Bronchial epithelial cell (primary cell): ENCODE measurements at places on chromosomes 6 and 20. TPM values are rescaled to one million over a fixed set of nuclear protein-coding genes. Genes with fewer than 3 reads are reported as not detected.

DNA sequence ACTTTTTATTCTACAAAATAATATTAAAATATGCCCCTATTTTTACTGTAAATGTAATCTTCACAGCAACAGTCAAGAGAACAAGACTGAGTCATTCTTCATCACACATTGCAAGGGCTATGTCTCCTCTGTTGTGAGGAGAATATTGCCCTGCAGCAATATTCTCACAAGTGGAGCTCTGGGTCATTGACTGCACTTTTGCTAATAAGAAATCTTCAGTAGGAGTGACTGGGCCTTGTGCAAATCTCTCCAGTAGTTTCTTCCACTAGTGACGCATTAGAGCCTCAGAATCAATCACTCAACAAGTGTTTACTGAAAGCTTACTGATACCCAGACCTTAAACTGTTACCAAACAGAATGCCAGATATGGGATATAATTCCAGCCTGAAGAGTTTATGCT, 49.1 kb downstream of the LAMA2 start:
- peak; percentile 99 for DNase-seq

DNA sequence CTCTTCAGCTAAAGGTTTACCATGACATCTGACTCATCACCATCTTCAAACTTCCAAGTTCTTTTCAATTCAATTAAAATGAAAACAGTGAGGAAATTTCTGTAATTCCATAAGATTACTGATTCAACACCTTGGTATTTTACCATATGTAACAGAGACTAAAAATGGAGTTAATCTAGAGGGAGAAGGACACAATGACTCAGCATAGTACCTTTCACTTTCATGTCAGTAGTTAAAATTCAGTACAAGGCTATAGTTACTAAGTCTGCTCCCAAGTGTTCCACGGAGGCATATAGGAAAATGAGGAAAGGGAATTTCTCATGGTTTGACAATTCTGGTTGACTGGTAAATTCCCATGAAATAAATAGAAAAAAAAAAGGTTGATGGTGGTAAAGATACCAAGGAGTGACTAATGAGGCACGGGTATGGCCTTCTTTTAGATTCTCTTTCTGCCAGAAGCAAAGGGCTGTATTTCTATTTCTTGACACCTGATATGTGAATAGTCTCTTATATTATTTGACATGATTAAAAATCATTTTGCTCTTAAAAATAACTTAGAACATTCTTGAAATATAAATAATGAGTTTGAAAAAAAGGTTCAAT, 526.7 kb upstream of the ADGRB3 start:
- DNase-seq: peak; percentile 90

- DNase-seq: no peak
Observed at GRCh38 chr20:16475225-16475624, 98.0 kb downstream of the KIF16B start.

- DNase-seq: no peak
Observed at GRCh38 chr20:41141153-41141815, 3.9 kb downstream of the PLCG1 start.

Gene FKBP1C
- 0.13 TPM in 1 of 2 replicates, not detected in the other for total RNA-seq

- DNase-seq: peak; percentile 68
Observed at GRCh38 chr6:27650620-27651370, 177.9 kb upstream of the ZNF184 start.

DNA sequence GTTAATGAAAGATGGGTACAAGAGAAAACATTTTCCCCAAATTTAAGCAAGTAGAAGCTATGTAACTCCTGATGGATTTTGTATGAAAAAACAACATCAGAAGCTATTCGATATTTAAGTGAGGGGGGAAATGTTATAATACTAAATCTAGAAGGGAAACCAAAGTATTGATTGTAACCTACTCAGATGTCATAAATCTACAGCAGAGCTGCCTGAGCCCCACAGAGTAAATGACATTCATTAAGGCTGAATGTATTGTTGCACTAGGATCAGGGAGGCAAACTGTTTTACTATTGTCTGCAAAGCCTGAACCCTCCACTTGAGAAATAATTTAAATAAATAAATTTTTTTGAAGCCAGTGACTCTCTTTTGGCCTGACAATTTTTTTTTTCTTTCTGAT, 19.3 kb downstream of the ANKRD6 start:
- no peak for DNase-seq

Gene CENPQ
- 1.7 and 2.4 TPM in 2 replicates for total RNA-seq

DNA sequence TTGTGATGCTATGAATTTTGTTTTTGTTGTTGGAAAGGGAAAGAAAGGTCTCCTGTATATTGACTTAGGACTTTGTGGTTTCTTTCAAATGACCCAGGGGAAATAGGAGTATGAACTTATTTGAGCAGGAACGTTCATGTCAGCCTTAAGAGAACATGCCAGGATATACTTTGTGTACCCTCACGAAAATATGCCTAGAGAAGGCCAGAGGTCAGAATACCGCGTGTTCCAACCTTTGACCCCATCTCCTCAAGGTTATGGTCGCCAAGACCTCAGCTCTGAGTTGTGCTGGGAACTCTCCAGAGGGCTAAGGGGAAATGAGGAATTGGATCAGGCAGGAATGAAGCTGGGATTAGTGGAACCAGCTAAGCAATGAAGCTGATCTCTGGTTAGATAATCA, 11.5 kb downstream of the TTLL9 start:
- no peak for DNase-seq

DNA sequence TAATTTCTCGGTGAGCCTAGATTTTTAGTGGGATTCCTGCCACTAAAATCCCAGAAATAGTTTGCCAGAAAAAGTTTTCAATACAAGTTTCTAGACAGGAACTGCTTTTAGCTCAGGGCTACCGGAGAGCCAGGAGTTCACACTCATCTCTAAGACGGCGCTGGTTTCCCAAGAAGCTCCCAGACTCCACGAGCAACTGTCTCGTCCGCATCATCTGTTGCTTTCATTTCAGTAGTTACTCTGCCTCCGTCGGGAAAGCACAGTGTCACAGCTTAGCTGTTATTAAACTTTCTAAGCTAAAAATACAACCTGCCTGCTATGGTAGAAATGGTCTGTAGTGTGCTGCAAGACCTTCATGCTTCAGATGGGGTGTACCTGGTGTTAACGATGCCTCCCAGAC, 197.3 kb upstream of the SNX9 start:
- DNase-seq: no peak

Gene OTOR
- total RNA-seq: not detected in 2 replicates

DNA sequence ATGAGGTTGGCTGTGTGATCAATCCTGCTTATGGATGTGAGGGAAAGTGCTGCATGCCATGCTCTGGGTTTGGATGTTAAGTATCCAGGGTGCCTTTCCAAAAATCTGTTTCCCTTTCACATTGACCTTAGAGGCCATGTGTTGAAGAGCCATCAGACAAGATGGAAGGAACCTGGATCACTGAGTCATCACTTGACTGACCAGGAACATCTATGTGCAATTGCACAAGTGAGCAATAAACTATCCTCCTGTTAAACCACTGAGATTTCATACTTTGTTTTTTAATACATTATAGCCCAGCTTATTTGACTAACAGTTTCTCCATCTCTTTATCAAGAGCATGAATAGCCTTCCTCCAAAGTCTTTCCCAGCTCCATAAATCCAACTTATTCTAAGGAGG, 17.8 kb upstream of the TMEM14A start:
- DNase-seq: no peak

DNA sequence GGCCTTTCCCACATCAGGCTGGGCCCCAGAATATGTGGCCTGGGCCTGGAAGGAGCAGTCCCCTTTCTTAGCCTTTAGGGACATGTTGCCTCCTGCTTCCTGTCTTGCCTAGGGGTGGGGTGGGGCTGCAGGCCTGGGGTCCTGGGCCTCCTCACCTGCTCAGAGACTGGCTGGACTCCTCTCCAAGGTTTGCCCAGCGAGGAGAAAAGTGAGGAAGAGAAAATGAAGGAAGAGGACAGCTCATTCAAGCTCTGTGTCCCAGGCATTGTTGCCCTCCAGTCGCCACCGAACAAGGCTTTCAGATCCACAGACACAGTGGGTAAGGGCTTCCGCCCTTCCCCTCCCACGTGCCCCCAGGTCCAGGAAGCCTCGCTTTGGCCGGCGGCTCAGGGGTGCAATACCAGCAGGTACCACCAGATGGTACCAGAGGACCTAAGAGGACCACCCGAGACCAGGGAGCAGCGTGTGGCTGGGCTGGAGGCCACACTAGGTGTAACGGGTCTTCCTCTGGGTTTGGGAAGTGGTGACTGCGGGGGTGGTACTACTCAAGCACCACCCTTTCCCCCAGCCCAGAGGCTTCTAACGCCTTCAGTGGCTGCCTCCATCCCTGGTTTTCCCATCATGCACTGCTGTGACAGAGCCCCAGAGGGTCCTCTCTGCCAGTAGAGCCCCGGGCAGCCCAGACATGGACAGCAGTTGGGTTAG, 5.5 kb upstream of the BAK1 start:
- peak; percentile 49 for DNase-seq

- no peak for DNase-seq
Observed at GRCh38 chr20:41483553-41483930, 116.9 kb upstream of the EMILIN3 start.

Gene PTGIS
- total RNA-seq: 0.13 and 4.7 TPM in 2 replicates

Gene OVOL2
- total RNA-seq: 27.6 and 28.5 TPM in 2 replicates

DNA sequence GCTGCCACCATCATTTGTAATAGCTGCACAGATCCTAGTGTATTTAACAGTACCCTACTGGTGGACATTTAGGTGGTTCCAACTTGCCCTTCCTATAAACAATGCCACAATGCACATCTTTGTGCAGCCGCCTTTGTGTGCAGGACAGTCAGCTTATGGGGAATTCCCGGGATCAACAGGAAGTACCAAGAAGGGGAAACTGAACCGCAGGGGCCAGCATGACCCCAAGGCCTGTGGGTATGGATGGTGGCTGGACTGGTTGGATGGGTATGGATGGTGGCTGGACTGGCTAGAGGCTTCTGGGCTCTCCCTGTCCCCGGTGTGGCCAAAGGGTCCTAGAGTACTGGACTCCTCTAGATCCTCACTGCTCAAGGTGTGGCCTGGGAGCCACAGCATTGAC, 46.7 kb downstream of the CEBPB start:
- DNase-seq: no peak

Gene SLC17A2
- total RNA-seq: not detected in 2 replicates

Gene LY6G6C
- 0.38 TPM in 1 of 2 replicates, not detected in the other for total RNA-seq

Gene POU5F1
- total RNA-seq: 0.53 and 1.3 TPM in 2 replicates

DNA sequence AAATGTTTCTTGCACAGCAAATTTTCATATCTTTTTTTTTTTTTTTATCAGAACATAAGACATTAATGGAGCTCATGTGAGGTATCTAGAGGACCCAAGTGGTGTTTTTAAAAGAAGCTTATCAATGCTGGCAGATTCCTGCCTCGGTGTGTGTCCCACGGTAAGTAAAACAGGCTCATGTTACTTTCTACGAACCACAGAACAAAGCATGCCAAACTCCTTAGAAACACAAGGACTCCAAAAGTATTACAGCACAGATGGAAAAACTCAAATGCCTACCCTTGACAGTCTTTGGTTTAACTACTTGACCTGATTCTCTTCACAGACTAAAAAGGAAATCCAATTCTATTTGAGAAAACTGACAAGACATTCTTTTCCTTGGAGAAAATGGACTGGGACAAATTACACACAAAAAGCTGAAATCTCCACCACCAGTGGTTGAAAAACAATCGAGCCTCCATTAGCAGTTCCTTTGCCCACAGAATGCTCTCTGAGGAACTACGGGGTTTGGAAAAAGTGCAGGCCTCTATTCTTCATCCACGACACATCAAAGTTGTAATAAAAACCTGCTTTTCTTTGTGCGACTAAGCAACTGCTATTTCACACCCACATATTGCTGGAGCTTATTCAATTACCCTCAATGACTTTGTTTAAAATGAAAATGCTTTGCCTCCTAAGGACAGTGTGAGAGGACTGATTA, 5.4 kb downstream of the METTL24 start:
- DNase-seq: no peak

Gene KIFC1
- 0.26 TPM in 2 replicates for total RNA-seq

- no peak for DNase-seq
Observed at GRCh38 chr6:11054722-11055121, 10.6 kb upstream of the ELOVL2 start.

Gene DEFB113
- not detected in 2 replicates for total RNA-seq

DNA sequence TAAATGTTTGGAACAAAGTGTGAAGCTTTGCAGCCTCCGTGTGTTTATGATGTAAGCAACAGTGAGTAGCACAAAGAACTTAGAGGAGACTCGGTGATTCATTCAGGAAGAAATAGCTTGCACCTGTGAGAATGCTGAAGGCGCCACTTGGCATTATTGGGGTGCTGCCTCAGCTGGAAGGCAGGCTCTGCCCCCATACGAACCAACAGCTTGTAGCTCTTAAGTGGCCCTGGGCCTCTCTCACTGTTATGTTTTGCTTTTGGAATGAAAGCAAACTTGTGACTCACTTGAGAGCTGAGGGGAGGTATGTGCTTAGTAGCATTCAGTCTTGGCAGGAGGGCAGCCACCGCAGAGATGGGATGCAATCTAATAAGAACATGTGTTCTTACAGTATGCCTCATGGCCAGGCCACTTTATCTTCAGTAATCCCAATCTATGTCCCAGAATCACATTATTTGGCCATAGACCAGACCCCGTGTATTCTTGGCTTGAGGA, 310.7 kb downstream of the EYA4 start:
- DNase-seq: peak; percentile 71

GRCh38 chr6:151576633-151577032, 82.8 kb downstream of the CCDC170 start:
- no peak for DNase-seq

DNA sequence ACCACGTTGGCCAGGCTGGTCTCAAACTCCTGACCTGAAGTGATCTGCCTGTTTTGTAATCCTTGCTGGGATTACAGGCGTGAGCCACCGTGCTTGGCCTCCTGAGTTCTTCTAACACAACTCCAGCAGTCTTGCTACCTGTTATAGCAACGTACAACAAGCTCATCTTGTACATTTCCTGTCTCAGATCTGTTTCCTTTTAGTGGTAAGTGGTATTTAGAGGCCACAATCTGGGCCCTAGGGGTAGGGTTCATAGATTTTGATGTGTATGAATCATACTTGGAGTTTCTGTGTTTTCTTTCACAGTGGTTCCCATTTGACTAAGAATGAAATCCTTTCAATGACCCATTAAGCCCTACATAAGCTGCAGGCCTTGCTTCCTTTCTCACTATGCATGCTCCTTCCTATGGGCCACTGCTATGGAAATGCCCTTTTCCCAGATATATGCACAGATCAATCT, 27.1 kb upstream of the SYNCRIP start:
- peak; percentile 88 for DNase-seq

- no peak for DNase-seq
Observed at GRCh38 chr20:10454151-10454750, 19.1 kb downstream of the SLX4IP start.
